ENCODE measurements at places on chromosomes 11 and 22. TPM values are rescaled to one million over a fixed set of nuclear protein-coding genes. Genes with fewer than 3 reads are reported as not detected.
A peak's percentile ranks its signal among the peaks of the same experiment; 100 is the strongest.

Gene POU2AF3
- total RNA-seq = 0.17 TPM

Gene TP53I11
- 7.7 TPM for total RNA-seq

Gene OR51A2
- total RNA-seq = not detected

Gene HORMAD2
- total RNA-seq = 2.8 TPM

DNA sequence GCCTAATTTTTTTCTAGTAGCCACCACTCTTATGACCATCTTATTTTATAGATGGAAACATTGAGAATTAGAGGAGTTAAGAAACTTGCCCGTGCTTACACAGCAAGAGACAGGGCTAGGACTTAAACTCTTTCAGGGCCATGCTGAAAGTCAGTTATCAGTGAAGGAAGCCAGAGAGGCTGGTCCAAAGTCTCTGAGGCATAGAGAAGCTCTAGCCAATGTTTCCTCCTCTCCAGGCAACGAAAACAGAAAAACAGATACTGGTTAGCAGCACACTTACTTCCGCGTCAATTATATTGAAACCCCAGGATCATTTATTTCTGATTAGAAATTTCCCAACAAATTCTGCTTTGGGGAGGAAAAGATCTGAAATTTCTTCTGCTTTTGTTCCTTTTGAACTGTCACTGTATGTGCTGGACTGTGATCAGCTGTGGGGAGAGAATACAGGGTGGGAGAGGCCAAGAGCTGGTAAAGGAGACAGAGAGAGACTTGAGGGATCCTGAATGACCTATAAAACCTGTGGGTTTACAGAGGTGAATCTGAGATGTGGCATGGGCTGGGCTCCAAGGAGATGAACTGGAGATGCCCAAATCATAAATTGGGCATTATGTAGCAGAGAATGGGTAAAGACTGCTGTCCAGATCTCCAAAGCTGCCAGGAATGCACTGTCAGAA is 37.5 kb upstream of the CAPRIN1 start:
- DNase-seq = no peak

DNA sequence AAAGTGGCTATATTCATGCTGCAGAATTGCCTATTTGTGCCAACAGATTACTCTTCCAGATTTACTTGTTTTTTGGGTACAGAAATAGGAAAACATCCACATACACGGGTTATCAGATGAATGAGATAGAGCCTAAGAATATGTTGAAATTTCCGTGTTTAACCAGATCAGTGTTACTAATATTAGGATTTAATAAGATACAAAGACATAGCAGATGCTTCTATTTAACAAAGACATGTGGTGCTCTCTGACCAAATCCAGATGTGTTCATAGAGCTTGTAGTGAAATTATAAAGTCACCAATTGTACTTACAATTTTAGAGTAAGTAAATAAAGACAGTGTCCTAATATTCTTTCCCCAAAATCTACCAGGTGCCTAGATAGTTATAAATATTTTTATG is 208.0 kb downstream of the CASP12 start:
- no peak for DNase-seq

- no peak for DNase-seq
These were observed 2.3 kb upstream of the CRY2 start for GRCh38 chr11:45844822-45845578.

GRCh38 chr11:45451766-45452440 is 165.8 kb upstream of the SYT13 start:
- DNase-seq = no peak

DNA sequence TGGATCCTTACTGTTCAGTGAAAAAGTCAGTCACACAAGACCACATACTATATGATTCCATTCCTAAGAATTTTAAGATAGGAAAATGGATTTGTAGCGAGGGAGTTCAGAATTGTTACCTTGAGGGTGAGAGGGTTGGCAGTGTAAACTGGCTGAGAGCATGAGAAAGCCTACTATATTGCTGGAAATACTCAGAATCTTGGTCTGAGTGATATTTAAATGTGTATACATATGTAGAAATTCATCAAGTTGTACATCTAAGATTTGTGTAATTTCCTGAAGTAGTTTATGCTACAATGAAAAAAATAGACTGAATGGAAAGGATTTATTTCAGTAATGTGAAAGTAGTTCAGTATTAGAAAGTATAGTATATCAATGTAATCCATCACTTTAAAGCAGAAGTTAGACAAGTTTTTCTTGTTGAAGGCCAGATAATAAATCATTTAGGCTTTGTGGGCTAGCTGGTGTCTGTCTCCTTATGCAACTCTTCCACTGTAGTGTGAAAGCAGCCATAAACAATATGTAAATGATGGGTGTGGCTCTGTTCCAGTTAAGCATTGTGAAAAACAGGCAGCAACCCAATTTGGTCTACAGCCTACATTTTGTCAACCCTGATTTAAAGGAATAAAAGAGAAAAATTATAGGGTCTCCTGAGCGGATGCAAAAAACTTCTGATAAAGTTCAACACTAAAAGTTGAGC is 127.2 kb upstream of the THY1 start:
- DNase-seq = no peak

GRCh38 chr22:25350551-25350971 is 131.1 kb downstream of the CRYBB2 start:
- DNase-seq = no peak

DNA sequence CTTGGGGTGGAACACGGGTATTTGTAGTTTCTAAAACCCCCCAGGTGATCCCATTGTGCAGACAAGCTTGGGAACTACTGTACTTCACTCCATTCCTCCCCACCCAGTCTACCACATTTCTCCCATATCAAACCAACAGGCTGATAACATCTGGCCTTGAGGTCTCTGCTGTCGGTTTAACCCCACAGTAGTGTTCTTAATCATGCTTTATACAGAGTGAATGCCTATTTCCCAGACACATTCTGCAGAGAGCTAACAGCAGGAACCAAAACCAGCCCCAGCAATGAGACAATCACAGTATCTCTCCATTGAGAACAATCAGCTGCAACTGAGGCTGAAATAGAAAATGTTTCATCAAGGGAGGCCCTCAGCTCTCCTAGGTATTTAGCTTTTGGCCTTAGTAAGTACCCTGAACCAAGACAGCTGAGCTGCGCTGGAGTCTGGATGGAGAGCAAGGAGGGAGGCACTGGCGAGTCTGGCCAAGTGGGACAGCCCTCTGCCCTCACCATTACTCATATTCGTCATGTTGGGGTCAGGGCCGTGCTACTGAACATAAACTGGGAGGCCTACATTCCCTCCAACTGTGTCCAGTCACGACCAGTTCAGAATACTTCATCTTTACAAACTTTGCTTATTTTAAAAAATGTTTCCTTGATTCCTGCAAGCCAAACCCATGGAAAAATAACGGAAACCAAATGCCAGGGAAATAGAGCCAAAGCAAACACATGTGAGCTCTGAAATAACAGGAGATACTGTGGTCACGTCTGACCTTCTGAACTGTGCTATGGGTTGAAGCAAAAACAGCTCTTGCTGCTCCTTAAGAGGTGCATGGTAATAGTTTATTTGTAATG is 81.0 kb downstream of the CCDC34 start:
- DNase-seq = no peak

GRCh38 chr11:121534131-121535093 is 81.6 kb upstream of the SORL1-AS1 start:
- DNase-seq = no peak

- DNase-seq = no peak
These were observed 118.3 kb downstream of the BUD13 start for GRCh38 chr11:116654526-116654925.

- no peak for DNase-seq
These were observed 217.6 kb upstream of the ANO5 start for GRCh38 chr11:21975242-21975641.

DNA sequence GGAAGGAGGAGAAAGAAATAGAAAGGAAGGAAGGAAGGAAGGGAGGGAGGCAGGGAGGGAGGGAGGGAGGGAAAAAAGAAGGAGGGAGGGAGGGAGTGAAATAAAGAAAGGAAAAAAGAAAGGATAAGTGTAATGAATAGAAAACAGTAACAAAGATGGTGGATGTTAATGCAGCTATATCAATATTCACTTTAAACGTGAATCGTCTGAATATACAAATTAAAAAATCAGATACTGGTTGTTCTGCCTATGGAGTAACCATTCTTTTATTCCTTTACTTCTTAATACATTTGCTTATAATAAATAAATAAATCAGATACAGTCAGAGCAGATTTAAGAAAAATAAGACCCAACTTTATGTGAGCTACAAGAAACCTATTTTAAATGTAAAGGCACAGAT is 1520.4 kb downstream of the TBC1D22A start:
- no peak for DNase-seq

GRCh38 chr11:102390667-102391465 is 43.9 kb downstream of the BIRC2 start:
- peak; percentile 72 for DNase-seq

GRCh38 chr22:37025500-37026070 is 6.0 kb downstream of the MPST start:
- no peak for DNase-seq

DNA sequence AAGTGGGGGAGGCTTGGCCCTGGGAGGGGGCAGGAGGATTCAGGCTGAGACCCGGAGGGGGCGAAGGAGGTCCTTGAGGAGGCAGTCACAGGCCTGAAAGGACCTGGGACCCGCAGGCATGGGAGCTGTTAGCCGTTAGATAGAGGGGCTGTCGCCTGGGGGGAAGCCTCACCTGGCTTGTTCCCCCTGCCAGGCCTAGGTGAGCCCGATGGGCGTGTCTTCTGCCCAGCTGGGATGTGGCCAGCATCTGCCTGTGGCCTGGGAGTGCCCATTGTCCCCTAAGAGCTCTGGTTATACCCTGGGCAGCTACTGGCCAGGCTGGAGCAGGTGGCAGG is 1.8 kb upstream of the DUSP8 start:
- no peak for DNase-seq

Measured in liver (tissue), 10 donors.